ENCODE measurements at places on chromosomes 16 and 17. TPM values are rescaled to one million over a fixed set of nuclear protein-coding genes. Genes with fewer than 3 reads are reported as not detected.

GRCh38 chr17:49506282-49506681, 11.2 kb downstream of the NGFR start:
- no peak for DNase-seq
- peaks cover 45% of the 10 kb centered on the region for H3K4me1 ChIP-seq
- peaks cover 3% of the 10 kb centered on the region for H3K27me3 ChIP-seq
- H3K4me3 ChIP-seq: no peak overlapping the region
- H3K27ac ChIP-seq: no peak overlapping the region
- H3K36me3 ChIP-seq: no peaks in the 10 kb centered on the region

DNA sequence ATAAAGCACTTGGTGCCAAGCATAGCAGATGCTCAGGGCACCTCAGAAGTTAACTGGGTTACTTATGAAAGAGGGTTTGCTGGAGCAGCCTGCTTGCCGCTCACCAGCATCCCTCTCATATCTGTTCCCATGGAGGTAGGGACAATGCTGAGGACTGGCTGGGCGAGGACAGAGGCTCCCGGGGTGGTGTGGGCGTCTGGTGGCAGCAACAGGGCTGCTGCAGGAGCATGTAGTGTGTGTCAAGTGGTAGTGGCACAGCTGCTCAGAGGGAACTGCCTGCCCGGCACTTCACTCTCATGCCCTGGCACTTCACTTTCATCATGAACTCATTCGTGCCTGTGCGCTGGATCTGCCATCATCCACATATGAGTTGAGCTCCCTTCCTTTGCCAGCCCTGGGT, 26.9 kb upstream of the ZNHIT3 start:
- H3K4me1 ChIP-seq: no peaks in the 10 kb centered on the region
- no peak for DNase-seq
- H3K27me3 ChIP-seq: peaks cover 53% of the 10 kb centered on the region
- H3K27ac ChIP-seq: no peak overlapping the region

GRCh38 chr16:26697807-26698206, 368.9 kb upstream of the C16orf82 start:
- peaks cover 5% of the 10 kb centered on the region for H3K27me3 ChIP-seq
- no peak for DNase-seq
- no peak overlapping the region for H3K27ac ChIP-seq
- H3K36me3 ChIP-seq: no peaks in the 10 kb centered on the region
- H3K4me3 ChIP-seq: no peak overlapping the region

GRCh38 chr17:2083613-2084035, 28.7 kb downstream of the HIC1 start:
- no peaks in the 10 kb centered on the region for H3K27me3 ChIP-seq
- no peak for DNase-seq
- peaks cover 62% of the 10 kb centered on the region for H3K4me1 ChIP-seq
- peak overlapping the region; percentile 96 for H3K27ac ChIP-seq

DNA sequence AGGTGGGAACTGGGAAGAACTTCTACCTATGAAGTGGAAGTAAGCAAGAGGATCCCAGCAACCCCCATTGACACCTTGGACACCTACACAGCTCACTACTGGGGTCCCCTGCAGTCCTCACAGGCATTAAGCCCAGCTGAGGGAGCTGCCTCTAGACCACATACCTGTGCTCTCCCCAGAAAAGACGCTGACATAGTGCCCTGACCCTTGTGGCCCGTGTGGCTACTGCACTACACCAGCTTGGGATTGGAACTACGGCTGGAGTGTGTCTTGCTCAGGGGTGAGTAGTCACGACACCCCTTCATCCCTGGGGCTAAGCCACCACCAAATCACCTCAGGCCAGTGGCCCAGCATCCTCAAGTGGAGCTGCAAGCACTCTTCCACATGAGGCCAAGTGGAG, 54.2 kb upstream of the NSRP1 start:
- no peak overlapping the region for H3K27ac ChIP-seq
- no peaks in the 10 kb centered on the region for H3K4me1 ChIP-seq
- H3K36me3 ChIP-seq: peaks cover 10% of the 10 kb centered on the region
- H3K4me3 ChIP-seq: no peak overlapping the region
- no peak for DNase-seq

- DNase-seq: no peak
- H3K27me3 ChIP-seq: no peaks in the 10 kb centered on the region
- no peaks in the 10 kb centered on the region for H3K36me3 ChIP-seq
- H3K4me3 ChIP-seq: peak overlapping the region; percentile 91
- H3K27ac ChIP-seq: peak overlapping the region; percentile 90
Observed at GRCh38 chr17:38750044-38750311, 1.8 kb upstream of the PCGF2 start.

- H3K4me3 ChIP-seq: no peak overlapping the region
- H3K4me1 ChIP-seq: peaks cover 13% of the 10 kb centered on the region
- H3K36me3 ChIP-seq: no peaks in the 10 kb centered on the region
- peaks cover 6% of the 10 kb centered on the region for H3K27me3 ChIP-seq
Observed at GRCh38 chr16:25036561-25036960, 21.4 kb upstream of the ARHGAP17 start.

GRCh38 chr16:17845031-17845430, 374.3 kb upstream of the XYLT1 start:
- H3K4me1 ChIP-seq: no peaks in the 10 kb centered on the region
- no peak for DNase-seq
- H3K4me3 ChIP-seq: no peak overlapping the region
- H3K27ac ChIP-seq: no peak overlapping the region
- H3K36me3 ChIP-seq: no peaks in the 10 kb centered on the region
- peaks cover 22% of the 10 kb centered on the region for H3K27me3 ChIP-seq

GRCh38 chr17:48047113-48047740, 932 bp upstream of the NFE2L1 start:
- H3K27ac ChIP-seq: peak overlapping the region; percentile 100
- peak overlapping the region; percentile 85 for H3K4me3 ChIP-seq
- H3K4me1 ChIP-seq: peaks cover 55% of the 10 kb centered on the region

GRCh38 chr17:64418506-64419339, 28.1 kb upstream of the PECAM1 start:
- H3K27ac ChIP-seq: no peak overlapping the region
- H3K4me3 ChIP-seq: no peak overlapping the region
- H3K4me1 ChIP-seq: no peaks in the 10 kb centered on the region
- no peaks in the 10 kb centered on the region for H3K27me3 ChIP-seq

GRCh38 chr16:57341441-57342303, 16.9 kb upstream of the CCL22 start:
- no peak overlapping the region for H3K4me3 ChIP-seq
- H3K27ac ChIP-seq: no peak overlapping the region
- H3K4me1 ChIP-seq: no peaks in the 10 kb centered on the region
- DNase-seq: no peak
- H3K27me3 ChIP-seq: no peaks in the 10 kb centered on the region
- H3K36me3 ChIP-seq: no peaks in the 10 kb centered on the region

GRCh38 chr17:49230636-49231562, at the start of gene PHOSPHO1:
Gene PHOSPHO1 (minus strand): TSS chr17:49230787. CDS start chr17:49226691, 4,096 bp downstream.
- H3K36me3 ChIP-seq: no peaks in the 10 kb centered on the region
- peak; percentile 95 for DNase-seq
- H3K27ac ChIP-seq: no peak within 1 kb of the TSS
- peaks cover 72% of the 10 kb centered on the region for H3K27me3 ChIP-seq

DNA sequence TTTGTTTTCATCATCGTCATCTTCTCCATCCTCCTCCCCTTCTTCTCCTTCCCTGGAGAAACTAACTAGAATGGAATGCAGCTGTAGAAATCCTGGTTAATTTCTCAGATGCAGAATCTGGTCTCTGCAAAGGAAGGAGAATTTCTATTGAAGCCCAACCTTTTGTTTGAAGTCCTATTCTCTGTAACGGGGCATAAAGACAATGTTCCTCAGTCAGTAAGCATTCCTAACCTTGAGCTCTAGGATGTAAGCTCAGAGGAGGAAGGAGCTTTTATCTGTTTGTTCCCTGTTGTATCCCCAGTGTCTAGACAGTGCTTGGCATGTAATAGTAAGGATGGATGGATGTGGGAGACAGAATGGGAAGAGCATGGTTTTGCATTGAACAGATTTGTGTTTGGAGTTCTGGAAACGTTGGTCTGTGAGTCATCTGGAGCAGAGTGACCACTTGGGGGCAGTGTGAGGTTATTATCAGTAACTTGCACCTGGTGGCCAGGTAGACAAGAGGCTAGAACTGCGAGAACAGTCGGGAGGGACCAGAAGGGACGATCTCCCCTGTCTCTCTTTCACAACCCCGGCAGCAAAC, 363.7 kb downstream of the SNX29 start:
- H3K27ac ChIP-seq: no peak overlapping the region
- DNase-seq: no peak
- H3K27me3 ChIP-seq: peaks cover 4% of the 10 kb centered on the region
- no peaks in the 10 kb centered on the region for H3K36me3 ChIP-seq
- no peak overlapping the region for H3K4me3 ChIP-seq

- DNase-seq: no peak
- peaks cover 24% of the 10 kb centered on the region for H3K4me1 ChIP-seq
- peak overlapping the region; percentile 36 for H3K27ac ChIP-seq
- H3K4me3 ChIP-seq: no peak overlapping the region
Observed at GRCh38 chr16:54460263-54460860, 173.8 kb upstream of the IRX3 start.

GRCh38 chr16:66014221-66014620, 352.3 kb upstream of the CDH5 start:
- peaks cover 7% of the 10 kb centered on the region for H3K27me3 ChIP-seq
- no peak for DNase-seq
- no peak overlapping the region for H3K4me3 ChIP-seq
- no peaks in the 10 kb centered on the region for H3K4me1 ChIP-seq

DNA sequence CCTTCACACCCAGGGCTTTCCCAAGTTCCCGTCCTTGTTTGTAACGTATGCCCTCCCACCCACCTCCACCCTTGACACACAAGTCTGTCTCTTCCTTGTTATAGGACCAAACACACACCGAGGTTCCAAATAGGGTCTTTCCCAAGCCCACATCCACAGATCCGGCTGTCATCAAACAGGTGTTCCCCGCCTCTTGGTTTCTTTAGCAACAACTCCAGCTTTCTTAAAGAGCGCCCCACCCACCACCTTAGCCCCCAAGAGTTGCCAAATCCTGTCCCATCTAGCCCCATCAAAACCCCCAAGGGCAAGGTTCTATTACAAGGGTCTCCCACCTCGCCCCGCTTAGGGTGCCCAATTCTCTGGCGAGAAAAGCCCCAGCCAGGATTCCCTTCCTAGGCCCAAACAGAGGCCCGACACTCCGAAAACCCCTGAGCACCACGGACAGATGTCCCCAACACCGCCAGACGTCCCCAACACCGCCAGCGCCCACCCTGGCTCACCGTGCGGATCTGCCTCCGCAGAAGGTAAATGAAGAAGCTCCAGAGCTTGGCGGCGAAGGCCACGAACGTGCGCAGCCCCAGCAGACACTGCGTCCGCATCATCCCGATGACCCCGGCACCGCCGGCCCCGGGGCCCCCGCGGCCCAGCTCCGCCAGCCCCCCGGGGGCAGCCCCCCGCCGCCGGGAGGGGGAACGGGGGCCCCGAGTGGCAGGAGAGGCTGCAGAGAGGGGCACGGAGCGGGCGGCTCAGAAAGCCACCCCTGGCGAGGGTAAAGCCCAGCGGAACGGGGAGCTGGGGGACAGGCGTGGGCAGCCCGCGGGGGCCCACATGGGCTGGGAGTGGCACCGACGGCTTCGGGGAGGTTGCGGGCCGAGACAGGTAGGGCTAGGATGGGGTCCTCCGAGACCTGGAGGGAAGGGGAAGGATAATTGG, 573 bp downstream of the CTDNEP1 start:
- H3K36me3 ChIP-seq: peaks cover 14% of the 10 kb centered on the region
- H3K27me3 ChIP-seq: no peaks in the 10 kb centered on the region
- H3K4me3 ChIP-seq: peak overlapping the region; percentile 97
- peak overlapping the region; percentile 94 for H3K27ac ChIP-seq
- peaks cover 31% of the 10 kb centered on the region for H3K4me1 ChIP-seq
- no peak for DNase-seq

DNA sequence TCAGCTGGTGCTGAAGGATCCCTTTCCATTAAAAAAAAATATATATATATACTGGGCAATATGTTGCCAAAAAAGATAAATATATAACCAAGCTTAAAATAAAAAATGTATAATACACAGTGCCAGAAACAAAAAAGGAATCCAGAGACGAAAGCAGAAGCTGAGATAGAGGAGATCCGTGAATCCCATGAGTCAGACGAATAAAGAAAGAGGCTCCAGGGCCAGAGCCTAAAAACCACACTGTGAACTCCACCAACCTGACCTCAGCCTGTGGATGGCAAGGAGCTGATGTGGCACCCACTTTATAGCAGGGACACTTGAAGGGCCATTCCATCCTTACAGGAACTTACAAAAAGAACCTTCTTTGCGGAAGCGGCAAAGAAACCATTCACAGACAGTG, 34.8 kb downstream of the PITPNM3 start:
- no peak overlapping the region for H3K4me3 ChIP-seq
- H3K27me3 ChIP-seq: no peaks in the 10 kb centered on the region
- peaks cover 3% of the 10 kb centered on the region for H3K36me3 ChIP-seq
- no peaks in the 10 kb centered on the region for H3K4me1 ChIP-seq
- no peak overlapping the region for H3K27ac ChIP-seq

DNA sequence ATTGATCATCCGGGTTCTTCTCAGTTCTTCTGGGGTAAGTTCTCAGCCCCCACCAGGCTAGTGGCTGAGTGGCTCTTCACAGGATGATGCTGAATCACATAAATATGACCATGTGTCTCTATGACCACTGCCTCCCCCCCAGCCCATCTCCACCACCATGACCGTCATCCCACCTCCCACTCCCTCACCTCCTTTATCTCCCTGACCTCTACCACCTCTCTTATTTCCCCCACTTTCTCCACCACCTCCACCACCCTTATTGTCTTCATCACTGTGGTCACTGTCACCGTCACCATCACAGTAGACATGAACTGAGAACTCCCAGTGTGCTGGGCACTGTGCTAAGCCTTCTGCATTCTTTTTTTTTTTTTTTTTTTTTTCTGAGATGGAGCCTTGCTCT, 32.5 kb downstream of the RGS9 start:
- H3K4me1 ChIP-seq: peaks cover 7% of the 10 kb centered on the region
- DNase-seq: no peak
- H3K27ac ChIP-seq: no peak overlapping the region
- no peaks in the 10 kb centered on the region for H3K27me3 ChIP-seq
- H3K4me3 ChIP-seq: no peak overlapping the region

Gene KRT23
- 2.8 TPM for total RNA-seq

Gene GRB7
- total RNA-seq: 46.4 TPM

Gene KRTAP3-2
- total RNA-seq: not detected

Gene AMDHD2
- 46.4 TPM for total RNA-seq

Gene GALR2
- not detected for total RNA-seq

Gene HSF4
- 13.1 TPM for total RNA-seq

Gene SOCS7
- 31.6 TPM for total RNA-seq

Gene SLC6A2
- 0.18 TPM for total RNA-seq

Gene ACBD4
- total RNA-seq: 17.4 TPM

Gene CCL2
- total RNA-seq: 62.4 TPM

Gene PRSS8
- 79.1 TPM for total RNA-seq

Gene DNAAF8
- total RNA-seq: 0.49 TPM

Gene TP53TG3F
- total RNA-seq: not detected

Gene ANKRD40CL
- not detected for total RNA-seq

Gene ZNF624
- total RNA-seq: 11.7 TPM

Gene TNP2
- not detected for total RNA-seq

Gene CHAD
- not detected for total RNA-seq

Gene GNGT2
- total RNA-seq: not detected

Gene LRRC75A
- total RNA-seq: 4.3 TPM
